Endodermal cell (in vitro differentiated cells): ENCODE measurements at places on chromosomes 2 and 18. TPM values are rescaled to one million over a fixed set of nuclear protein-coding genes. Genes with fewer than 3 reads are reported as not detected.

- no peak overlapping the region for H3K4me3 ChIP-seq
- no peaks in the 10 kb centered on the region for H3K27me3 ChIP-seq
- H3K27ac ChIP-seq = no peak overlapping the region
- no peak for DNase-seq
Observed at GRCh38 chr2:191298306-191298705, 53.1 kb downstream of the MYO1B start.

GRCh38 chr18:64929036-64929435, 780.1 kb upstream of the LINC00305 start:
- no peak overlapping the region for H3K27ac ChIP-seq
- H3K27me3 ChIP-seq = no peaks in the 10 kb centered on the region
- no peak for DNase-seq
- H3K36me3 ChIP-seq = no peaks in the 10 kb centered on the region
- H3K4me3 ChIP-seq = no peak overlapping the region

DNA sequence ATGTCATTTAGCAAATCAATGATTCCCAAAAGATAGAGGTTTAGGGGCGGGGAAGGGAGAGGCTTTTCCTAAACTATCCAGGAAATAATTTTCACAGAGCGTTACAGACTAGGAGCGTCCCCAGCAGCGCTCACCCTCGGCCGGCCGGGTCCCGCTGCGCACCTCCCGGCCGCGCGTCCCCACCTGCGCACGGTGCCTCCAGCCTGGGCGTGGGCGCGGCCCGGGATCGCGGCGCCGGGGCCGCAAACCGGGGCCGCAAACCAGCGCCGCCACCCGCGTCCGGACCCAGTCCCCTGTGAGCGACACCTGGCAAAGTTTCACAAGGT, 684 bp upstream of the ZCCHC2 start:
- peaks cover 34% of the 10 kb centered on the region for H3K27me3 ChIP-seq
- DNase-seq = no peak
- peak overlapping the region; percentile 89 for H3K4me3 ChIP-seq
- H3K27ac ChIP-seq = no peak overlapping the region

- no peaks in the 10 kb centered on the region for H3K27me3 ChIP-seq
- DNase-seq = no peak
- no peak overlapping the region for H3K27ac ChIP-seq
- no peaks in the 10 kb centered on the region for H3K36me3 ChIP-seq
- H3K4me3 ChIP-seq = no peak overlapping the region
- H3K4me1 ChIP-seq = no peaks in the 10 kb centered on the region
Observed at GRCh38 chr2:25692143-25692542, 18.8 kb upstream of the DTNB start.

DNA sequence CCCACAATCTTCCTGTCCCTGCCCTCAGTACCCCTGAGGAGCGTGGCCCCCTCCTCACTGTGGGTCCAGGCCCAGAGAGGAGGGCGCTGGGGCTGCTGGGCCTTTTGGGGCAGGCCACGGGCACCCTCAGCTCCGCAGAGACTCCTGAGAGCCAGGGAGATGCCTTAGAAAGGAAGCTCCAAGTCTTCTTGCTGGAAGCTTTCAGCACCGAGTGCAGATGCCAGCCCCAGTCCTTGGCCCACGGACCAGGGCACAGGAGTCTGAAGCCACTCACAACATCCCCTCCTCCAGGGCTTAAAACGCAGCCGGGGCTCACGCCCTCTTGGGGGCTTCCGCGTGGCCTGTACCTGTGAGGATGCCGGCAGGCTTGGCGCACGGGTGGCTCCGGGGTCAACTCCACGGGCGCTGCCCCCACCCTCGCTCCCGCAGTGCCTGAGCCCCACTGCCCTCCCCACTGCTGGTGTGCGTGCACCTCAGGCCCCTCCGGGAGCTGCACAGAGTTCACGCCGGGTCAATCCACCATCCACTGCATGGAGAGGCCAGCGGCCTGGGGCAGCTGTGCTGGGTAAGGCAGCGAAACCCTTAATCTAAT, 72.1 kb upstream of the CTDP1 start:
- H3K27me3 ChIP-seq = no peaks in the 10 kb centered on the region
- no peaks in the 10 kb centered on the region for H3K36me3 ChIP-seq
- no peak overlapping the region for H3K4me3 ChIP-seq
- peaks cover 6% of the 10 kb centered on the region for H3K4me1 ChIP-seq
- DNase-seq = no peak
- H3K27ac ChIP-seq = no peak overlapping the region

GRCh38 chr2:15588329-15588919, 3.2 kb upstream of the DDX1 start:
- no peaks in the 10 kb centered on the region for H3K27me3 ChIP-seq
- no peak overlapping the region for H3K4me3 ChIP-seq
- H3K36me3 ChIP-seq = no peaks in the 10 kb centered on the region
- peak; percentile 87 for DNase-seq

DNA sequence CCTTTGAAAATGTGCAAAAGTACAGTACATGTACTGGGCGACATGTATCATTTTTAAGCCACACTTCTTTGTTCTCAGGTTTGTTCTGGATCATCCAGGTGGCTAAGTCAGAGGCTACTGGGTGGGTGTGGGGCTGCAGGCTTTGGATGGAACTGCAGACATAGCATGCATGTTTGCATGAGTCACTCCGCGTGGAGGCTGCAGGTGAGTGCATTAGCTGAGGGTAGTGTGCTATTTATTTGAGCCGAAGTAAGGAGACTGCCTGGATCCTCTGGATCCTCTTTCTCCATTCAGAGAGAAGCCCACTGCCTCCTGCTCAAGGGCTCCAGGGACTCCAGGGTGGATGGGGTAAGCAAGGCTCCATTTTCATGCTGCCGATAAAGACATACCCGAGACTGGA, 9.4 kb upstream of the NEURL3 start:
- no peak overlapping the region for H3K4me3 ChIP-seq
- no peaks in the 10 kb centered on the region for H3K36me3 ChIP-seq
- H3K27ac ChIP-seq = no peak overlapping the region
- no peaks in the 10 kb centered on the region for H3K4me1 ChIP-seq
- H3K27me3 ChIP-seq = no peaks in the 10 kb centered on the region

- no peak for DNase-seq
- peaks cover 29% of the 10 kb centered on the region for H3K36me3 ChIP-seq
- H3K4me3 ChIP-seq = no peak overlapping the region
- no peaks in the 10 kb centered on the region for H3K4me1 ChIP-seq
- H3K27ac ChIP-seq = no peak overlapping the region
Observed at GRCh38 chr2:197460649-197461048, 7.3 kb downstream of the COQ10B start.

DNA sequence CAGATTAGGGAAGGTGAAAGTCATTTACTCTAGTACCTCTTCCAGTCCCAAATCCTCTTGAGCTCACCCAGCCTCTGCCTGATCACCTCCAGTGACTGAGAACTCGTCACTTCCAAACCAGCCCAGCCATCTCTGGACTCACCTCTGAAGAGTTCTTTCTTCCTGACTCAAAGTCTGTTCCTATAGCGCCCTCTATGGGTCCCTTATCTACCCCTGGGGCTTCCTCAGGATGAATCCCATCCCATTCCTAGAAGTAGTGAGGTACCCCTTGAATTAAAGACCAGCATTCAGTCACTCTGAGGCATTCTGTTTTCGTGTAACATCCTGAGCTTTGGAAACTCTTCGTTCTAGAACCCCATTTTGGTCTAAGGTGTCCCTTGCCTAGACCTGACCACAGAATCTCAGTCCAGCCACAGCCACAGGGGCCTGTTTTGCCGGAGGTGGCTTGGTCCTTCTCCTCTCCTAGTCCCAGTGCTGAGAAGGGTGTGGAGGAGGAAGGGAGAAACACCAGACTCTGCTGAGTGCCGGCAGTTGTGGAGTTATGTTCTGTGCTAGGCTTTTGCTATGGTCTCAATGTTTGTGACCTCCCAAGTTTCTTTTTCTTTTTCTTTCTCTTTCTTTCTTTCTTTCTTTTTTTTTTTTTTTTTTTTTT, 32.7 kb downstream of the SIX3 start:
- no peaks in the 10 kb centered on the region for H3K36me3 ChIP-seq
- H3K4me1 ChIP-seq = peaks cover 11% of the 10 kb centered on the region
- no peak overlapping the region for H3K4me3 ChIP-seq
- no peak overlapping the region for H3K27ac ChIP-seq

The DLX2 gene
- 0.11 TPM in 1 of 2 replicates, not detected in the other for total RNA-seq

The ALK gene
- 0.45 and 0.46 TPM in 2 replicates for total RNA-seq

The SH3RF3 gene
- 1.8 TPM in 2 replicates for total RNA-seq
